ENCODE measurements at places on chromosomes 3 and 15.
A peak's percentile ranks its signal among the peaks of the same experiment; 100 is the strongest.

DNA sequence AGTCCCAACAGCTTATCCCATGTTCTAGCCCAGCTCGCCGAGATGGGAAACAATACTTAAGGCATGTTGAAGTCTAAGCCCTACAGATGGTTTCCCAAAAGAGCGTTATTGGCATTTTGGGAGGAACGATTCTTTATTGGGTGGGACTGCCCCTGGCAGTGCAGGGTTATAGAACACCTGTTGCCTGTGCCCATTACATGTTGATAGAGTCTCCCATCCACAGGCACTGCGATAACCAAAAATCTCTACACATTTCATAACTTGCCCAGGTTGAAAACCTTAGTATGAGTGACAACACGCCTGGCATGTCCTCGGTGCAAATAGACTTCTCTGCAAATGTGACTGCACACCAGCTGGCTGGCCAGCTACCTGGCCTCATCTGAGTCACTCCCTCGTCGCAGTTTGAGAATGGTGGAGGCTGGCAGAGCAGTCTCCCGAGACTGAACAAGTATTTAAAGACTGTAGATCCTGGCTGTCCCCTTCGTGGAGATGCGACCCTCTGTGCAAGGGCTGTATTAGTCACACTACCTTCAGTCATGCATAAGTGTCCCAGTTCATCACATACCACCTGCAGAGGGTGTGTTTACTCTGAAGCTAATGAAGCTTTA lies 18.7 kb downstream of the ZNF80 start:
- DNase-seq: no peak

DNA sequence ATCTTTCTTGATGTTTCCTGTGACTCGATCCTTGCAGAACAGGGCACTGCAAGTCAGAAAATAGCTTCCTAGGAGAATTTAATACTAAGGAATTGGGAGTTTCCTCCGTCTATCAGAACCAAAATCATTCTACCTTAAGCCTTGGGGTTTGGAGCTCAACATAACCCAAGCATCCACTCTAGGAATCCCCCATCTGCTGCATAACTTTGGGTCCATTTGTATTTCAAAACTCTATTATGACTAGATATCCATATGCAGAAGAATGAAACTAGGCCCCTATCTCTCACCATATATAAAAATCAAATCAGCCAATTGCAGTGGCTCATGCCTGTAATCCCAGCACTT lies 61.7 kb upstream of the AKAP13 start:
- no peak for DNase-seq

DNA sequence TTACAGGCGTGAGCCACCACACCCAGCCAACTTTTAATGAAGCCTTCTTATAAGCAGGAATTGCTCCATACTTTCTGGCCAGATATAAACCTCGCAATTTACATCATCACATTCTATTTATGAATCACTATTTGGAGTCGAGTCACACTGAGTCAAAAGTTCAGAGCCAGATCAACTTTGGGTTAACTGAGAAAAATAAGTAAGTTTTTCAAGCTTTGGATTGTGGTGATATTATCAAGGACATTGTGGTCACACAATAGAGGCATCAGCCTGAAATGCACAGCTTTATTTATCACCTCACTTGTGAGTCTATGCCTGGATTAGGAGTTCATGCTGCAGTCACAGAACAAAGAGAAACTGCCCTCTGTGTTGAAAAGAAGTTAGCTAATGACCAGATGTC lies 1163.5 kb downstream of the ROBO1 start:
- no peak for DNase-seq

GRCh38 chr15:48063411-48063985 lies 57.3 kb upstream of the SLC24A5 start:
- no peak for DNase-seq

GRCh38 chr15:78977091-78977571 lies 32.3 kb upstream of the CTSH start:
- peak; percentile 18 for DNase-seq

GRCh38 chr3:159775372-159775961 lies 213.2 kb upstream of the IL12A start:
- DNase-seq: no peak
